HCEC 1CT (cell line): ENCODE measurements at places on chromosomes 7 and 10.

- no peak for DNase-seq
Measured at GRCh38 chr10:120282421-120282820, 174.6 kb upstream of the PLPP4 start.

DNA sequence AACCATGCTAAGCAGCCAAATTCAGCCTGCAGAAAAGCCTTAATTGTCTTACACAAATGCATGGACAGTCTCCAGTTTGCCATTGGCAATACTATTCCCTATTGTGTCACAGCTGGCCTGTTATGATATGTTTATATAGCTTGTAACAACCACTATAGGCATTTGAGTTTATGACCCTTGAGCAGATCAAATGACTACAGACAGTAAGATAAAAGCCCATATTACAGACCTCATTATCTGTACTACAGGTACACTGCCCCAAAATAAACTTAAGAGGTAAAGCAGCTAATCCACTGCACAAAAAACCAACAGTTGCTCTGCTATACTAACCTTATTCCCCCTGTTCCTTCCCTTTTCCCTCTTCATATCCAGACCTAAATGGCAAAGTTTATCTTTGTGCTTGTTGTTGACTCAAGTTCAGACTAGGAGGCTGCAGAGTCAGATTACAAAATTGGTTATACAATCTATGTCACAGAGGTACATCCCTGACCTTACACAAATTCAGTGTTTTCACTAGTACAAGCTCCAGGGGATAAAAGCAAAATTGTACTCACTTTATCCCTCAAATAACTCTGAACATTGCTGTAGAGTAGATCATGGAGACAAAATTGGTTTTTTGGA, 218.4 kb downstream of the GRM8 start:
- DNase-seq, result no peak

- DNase-seq, result no peak
Measured at GRCh38 chr7:1151653-1152425, 8.2 kb downstream of the ZFAND2A start.

DNA sequence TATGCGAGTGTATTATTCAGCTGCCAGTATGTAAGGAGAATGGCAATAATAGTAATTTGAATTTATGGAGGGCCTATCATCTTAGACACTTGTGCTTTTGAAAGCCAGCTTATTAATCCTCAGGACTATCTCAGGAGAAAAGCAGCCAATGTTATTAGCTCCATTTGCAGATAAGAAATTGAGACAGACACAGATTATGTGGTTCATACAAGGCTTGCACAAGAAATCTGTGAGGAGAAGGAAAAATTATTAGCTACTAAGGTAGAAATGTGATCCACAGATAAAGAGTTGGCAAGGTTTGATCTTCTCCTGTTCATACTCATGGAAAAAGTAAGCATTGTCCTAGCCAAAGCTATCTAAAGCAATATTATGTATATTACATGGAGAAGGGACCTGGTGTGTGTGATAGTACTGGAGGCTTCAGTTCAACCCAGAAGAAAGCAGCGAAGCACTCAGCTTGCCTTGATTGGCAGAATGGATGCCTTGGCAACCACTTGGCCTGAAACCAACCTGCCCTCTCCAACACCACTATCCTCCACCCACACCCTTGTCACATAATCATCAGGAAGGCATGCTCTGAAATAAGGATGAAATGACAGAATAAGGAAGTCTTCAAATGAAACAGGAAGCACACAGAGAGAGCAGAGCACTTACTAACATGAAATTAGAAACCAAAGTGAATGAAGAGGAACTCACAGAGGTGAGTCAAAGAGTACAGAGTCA, 18.0 kb downstream of the MACC1 start:
- peak; percentile 78 for DNase-seq

- DNase-seq, result peak; percentile 33
Measured at GRCh38 chr10:59563531-59563930, 146.1 kb downstream of the SLC16A9 start.

DNA sequence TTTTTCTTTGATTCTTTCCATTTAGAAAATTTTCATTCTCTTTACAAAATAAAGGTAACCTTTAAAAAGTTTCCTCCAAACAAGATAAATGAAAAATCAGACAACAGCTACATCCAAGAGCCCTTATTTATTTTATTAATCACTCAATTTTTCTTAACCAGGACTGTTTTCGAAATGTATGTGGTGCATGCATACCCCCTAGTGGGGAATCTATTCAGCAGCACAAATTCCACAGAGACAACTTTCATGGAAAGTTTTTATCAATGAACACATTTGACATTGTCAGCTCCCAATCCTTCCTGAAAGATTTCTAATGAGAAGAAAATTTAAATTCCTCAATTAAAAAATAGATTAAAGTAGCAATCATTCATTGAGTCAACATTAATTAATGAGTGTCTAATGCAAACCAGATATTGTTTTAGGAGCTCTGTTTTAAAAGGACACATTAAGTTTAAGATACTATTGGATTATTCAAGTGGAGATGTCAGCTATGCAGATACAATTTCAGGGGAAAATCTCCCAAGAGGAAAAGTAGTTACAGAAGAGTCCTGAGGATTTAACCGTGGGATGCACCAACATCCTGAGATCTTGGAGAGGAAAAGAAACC, 5.2 kb upstream of the HTR7 start:
- peak; percentile 58 for DNase-seq

GRCh38 chr10:68082872-68083271, 7.8 kb upstream of the HERC4 start:
- peak; percentile 62 for DNase-seq

DNA sequence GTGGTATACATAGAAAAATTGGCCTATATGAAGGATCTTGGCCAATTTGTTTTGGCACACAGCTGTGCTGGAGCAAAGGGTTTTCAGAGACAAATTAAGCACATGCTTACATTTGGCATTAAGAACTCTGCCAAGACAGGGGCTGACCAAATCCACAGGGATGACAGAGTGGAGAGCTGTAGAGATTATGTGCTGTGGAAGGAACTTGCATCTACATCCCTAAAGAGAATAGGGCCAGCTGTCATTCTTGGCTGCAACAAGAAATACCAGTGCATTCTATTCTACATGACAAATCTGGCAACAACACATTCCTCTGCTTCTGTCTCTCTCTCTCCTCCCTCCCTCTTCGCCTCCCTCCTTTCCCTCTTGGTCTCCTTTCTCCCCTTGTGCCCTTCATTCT, 75.6 kb downstream of the POM121L12 start:
- no peak for DNase-seq

DNA sequence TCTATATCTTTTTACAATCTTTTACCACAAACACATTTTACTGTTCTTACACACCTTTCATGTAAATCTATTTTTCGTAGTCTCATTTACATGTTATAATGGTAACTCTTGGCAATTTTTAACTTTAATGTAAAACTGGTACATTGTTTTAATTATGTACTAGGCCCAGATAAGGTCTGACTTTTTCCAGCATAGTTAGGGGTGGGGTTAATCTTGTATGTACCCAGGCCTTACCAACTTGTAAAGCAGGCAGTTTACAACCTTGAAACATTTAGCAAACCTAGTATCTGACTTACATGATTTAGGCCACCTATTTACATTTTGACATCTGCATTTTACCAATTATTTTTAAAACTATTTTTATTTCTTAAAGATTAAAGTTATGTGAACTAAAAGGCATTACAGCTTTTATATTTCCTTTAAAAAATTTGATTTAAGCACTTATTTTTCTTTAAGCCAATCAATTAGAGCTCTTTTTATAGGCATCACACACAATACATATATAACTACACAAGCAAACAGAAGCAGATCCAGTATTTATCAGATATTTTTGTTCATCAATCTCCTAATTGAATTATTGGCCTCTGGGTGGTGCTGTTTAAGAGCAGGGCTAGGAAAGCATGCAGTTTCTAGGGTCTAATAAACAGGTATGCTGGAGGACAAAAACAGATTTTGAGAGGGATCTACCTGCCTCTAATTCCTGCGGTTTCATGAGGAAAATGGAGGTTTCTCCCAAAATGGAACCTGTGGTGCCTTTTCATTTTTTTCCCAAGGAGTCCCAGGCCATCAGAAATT, 19.7 kb upstream of the CROT start:
- no peak for DNase-seq

GRCh38 chr7:36346260-36346831, 43.3 kb upstream of the ANLN start:
- DNase-seq, result peak; percentile 32

GRCh38 chr7:132436121-132436520, 140.1 kb downstream of the PLXNA4 start:
- no peak for DNase-seq

DNA sequence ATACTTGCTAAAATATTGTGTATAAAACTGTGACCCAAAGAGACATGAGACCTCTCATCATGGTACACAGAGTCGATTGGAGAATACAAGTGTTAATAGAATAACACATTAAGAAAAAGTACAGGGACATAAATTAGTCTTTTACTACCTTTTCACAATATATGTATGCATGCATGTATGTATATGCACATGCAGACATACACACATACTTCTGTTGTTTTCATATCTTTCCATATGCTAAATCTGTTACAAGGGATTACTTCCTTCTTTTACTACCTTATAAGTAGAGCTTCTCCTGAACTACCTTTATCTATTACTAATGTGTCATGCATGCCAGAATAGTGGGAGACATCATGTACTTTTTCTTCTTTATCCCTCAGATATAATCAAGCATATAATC, 131.6 kb downstream of the GPR158 start:
- DNase-seq, result no peak

DNA sequence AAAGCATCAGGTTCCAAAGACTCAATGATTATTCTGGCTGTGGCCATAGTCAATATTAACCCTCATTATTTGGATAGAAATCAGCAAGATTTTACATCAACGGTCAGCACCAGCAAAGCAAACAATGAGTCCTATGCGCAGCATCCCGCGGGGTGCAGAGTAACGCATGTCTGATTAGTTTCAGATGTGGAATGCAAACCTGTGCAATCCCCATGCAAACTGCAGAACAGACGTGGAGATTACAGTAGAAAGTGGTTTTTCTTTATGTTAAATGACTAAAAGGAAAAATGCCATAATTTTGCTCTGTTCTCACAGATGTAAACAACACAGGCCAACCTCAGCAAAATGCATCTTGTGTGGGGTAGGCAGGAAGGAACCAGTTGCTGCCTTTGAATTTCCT, 258.1 kb upstream of the GRB10 start:
- DNase-seq, result no peak

DNA sequence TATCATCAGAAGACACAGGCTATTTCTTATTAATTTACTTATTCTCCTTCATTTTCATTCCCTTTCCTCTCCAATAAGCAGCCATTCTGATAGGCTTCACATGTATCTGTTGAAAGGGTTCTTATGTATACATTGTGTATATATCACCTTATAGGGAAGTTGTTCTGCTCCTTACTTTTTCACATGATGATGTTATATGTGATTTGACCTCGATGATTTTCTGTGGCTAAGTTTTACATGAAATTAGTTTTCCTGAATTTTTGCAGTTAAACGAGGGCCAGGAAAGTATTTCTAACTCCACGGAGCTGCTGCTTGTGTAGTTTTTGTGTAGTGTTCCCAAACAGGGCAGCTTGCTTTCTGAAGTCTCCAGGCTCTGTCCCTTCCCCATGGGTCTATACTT, 84.5 kb downstream of the SH2D4B start:
- no peak for DNase-seq

DNA sequence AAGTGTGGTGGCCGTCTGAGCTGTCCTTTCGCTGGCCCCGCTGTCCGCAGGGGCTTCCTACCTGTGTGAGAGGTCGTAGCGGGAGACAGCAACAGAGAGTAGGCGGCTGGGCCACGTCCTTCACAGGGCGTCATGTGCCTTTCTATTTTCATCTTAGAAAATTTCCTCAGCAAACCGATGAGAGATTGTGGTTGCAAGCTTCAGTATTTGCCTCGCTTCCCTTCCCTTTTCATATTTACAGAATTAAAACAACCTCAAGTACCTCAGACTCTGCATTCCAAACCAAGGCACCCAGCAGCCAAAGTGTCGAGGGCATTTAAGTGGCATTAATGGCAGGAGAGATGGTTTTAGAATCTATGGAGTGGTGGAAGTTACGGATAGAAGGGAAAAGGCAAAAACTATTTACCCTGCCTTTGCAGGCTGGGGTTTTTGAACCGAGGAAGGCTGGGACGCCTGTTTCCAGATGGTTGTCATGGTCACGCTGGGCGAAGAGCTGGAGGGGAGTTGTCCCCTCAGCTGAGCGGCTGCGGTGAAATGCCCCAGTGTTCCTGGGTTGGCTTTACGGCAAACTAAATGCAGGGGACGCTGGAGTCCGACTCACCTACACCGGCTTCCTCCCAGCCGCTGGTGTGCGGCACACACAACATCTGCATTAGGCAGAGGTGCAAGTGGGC, 41.9 kb downstream of the WIPI2 start:
- no peak for DNase-seq
